NCI-H2081 (cell line): ENCODE measurements at places on chromosomes 6 and 20.

GRCh38 chr6:35082733-35083403 lies 58.3 kb downstream of the TCP11 start:
- DNase-seq, result no peak

DNA sequence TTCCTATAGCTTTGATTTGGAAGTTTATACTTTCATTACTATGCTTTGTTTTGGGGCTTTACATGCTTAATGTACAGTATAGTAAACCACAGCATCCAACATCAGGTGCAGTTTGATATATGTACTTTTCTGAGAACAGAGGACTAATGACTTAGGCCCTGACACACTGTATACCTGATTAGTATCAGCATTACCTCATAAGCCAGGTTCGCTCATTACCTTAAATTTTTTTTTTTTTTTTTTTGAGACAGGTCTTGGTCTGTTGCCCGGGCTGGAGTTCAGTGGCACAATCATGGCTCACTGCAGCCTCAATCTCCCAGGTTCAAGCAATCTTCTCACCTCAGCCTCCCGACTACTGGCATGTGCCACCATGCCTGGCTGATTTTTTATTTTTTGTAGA lies 28.4 kb downstream of the CD109 start:
- no peak for DNase-seq

- DNase-seq, result no peak
Observed at GRCh38 chr6:132466952-132467351, 46.0 kb downstream of the STX7 start.

GRCh38 chr6:136464874-136465273 lies 85.3 kb downstream of the MAP7 start:
- no peak for DNase-seq

GRCh38 chr6:140586426-140587061 lies 1212.1 kb upstream of the CITED2 start:
- DNase-seq, result no peak

DNA sequence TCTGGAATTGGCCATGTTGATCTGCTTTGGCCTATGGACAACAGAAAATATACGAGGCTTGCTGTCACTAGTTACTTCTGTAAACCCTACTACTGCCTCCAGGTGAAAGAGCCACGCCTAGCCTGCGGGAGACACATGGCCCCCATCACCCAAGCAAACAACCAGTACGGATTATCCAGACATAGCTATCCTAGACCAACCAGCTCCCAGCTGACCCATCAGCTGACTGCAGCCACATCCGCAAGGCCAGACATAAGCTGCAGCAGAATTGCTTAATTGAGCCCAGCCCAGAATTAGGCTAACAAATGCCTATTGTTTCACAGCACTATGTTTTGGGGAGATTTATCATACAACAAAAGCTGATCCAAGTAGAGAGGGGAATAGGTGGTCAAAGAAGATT lies 13.5 kb downstream of the REV3L start:
- peak; percentile 24 for DNase-seq

DNA sequence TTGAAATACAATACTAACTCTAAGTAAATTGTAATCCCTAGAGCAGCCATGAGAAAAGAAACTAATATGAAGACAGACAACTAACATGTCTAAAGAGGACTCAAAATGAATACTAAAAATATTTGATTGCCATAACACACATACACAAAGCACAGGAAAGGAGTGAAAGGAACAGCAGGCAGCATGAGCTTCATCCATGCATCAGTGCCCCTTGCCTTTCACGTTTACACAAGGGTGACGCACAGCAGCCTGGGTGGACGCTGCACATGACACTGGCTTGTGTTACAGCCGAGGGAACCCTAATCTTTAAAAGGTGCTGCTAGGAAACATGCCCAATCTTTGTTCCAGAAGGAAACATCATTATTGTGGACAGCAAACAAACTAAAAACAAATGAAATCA lies 123.5 kb downstream of the MAN1A1 start:
- DNase-seq, result peak; percentile 77

DNA sequence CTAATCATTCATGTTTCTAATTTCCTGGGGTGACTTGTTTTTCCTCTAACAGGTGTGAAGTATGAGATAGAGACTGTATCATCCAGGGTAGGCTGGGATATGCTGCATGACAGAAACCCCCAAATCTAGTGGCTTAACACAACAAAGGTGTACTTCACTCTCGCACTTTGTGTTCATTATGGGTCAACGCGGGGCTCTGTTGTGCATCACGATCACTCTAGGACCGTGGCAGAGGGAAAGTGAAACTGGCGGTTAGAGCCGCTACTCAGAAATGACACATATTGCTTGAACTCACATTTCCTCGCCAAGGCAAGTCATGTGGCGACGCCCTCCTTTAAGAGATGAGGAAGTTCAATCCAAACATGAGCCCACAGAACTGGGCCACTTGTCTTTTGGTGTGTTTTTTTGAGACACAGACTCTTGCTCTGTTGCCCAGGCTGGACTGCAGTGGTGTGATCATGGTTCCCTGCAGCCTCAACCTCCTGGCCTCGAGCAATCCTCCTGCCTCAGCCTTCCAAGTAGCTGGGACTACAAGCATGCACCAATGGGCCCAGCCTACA lies 41.3 kb downstream of the PCNA start:
- DNase-seq, result no peak

- no peak for DNase-seq
Observed at GRCh38 chr20:61753316-61753942, 312.3 kb downstream of the TAF4 start.

GRCh38 chr6:138277835-138278234 lies 59.5 kb upstream of the PBOV1 start:
- DNase-seq, result no peak

- DNase-seq, result no peak
Observed at GRCh38 chr6:70574643-70575042, 7.9 kb downstream of the SDHAF4 start.

- no peak for DNase-seq
Observed at GRCh38 chr6:108592371-108593337, 31.9 kb downstream of the FOXO3 start.
